ENCODE measurements at places on chromosomes 7 and 10.

- DNase-seq = no peak
- H3K36me3 ChIP-seq = peaks cover 27% of the 10 kb centered on the region
- peaks cover 20% of the 10 kb centered on the region for H3K4me1 ChIP-seq
- no peaks in the 10 kb centered on the region for H3K27me3 ChIP-seq
Measured at GRCh38 chr10:21634599-21635365, 100.8 kb downstream of the MLLT10 start.

DNA sequence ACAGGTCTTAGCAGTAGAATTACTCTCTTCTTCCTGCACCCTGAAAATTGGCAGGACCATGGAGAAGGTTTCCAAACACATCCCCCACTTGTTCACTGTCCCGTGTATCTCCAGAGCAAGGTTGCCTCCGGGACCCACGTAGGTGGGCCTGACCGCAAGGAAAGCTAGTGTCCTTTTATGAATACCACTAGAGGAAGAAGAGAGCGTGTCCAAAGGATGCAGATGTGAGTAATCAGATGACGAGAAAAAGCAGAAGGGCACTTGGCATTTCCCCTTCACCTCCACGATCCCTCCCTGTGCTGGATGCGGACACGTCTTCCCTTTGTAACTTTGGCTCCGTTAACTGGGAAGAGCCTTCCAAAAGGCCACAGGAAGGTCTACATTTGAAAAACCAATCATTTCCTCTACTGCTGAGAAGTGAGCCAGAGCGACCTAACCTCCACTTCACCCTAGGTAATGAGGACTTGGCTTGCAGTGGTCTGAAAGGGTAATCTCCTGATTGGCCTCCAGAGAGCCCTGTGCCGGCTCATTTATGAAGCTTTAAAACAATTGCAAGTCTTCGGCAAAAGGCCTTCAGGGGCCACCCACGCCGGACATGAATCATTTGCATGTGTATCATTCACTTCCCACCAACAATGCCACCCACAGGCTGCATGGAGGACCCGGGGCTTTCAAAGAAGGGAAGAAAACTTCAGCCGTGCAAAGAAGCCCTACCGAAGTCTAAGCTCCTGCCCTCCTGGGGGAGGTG, 55.4 kb downstream of the LYZL1 start:
- H3K4me3 ChIP-seq = no peak overlapping the region
- H3K4me1 ChIP-seq = peaks cover 7% of the 10 kb centered on the region
- no peaks in the 10 kb centered on the region for H3K27me3 ChIP-seq
- no peak for DNase-seq

GRCh38 chr10:117483056-117483590, 59.4 kb upstream of the EMX2 start:
- H3K27ac ChIP-seq = no peak overlapping the region
- H3K36me3 ChIP-seq = no peaks in the 10 kb centered on the region
- H3K4me1 ChIP-seq = peaks cover 2% of the 10 kb centered on the region
- no peak overlapping the region for H3K4me3 ChIP-seq
- no peak for DNase-seq
- peaks cover 17% of the 10 kb centered on the region for H3K27me3 ChIP-seq

GRCh38 chr10:31320550-31321211, 1.7 kb downstream of the ZEB1 start:
- DNase-seq = no peak
- H3K36me3 ChIP-seq = no peaks in the 10 kb centered on the region
- no peak overlapping the region for H3K27ac ChIP-seq
- peaks cover 62% of the 10 kb centered on the region for H3K27me3 ChIP-seq

DNA sequence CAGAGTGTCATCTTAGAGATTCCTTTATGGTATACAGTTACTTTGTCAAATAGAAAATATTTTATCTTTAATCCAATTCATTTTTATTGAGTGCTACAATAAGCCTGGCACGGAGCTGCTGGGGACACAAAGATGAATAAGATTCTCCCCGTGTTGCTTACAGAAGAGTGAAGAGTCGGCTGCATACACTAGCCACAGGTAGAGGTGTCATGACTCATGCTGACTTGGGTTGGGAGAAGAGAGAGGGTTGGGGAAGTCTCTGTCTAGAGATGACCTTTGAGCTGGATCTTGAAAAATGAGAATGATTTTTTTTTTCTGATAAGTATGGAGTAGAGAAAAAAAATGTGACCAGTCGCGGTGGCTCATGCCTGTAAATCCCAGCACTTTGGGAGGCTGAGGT, 289.9 kb upstream of the CELF2 start:
- H3K27me3 ChIP-seq = peaks cover 21% of the 10 kb centered on the region
- H3K4me1 ChIP-seq = no peaks in the 10 kb centered on the region
- no peak overlapping the region for H3K27ac ChIP-seq
- H3K4me3 ChIP-seq = no peak overlapping the region
- H3K36me3 ChIP-seq = no peaks in the 10 kb centered on the region

- no peak overlapping the region for H3K27ac ChIP-seq
- no peaks in the 10 kb centered on the region for H3K36me3 ChIP-seq
- H3K4me1 ChIP-seq = peaks cover 1% of the 10 kb centered on the region
- no peak overlapping the region for H3K4me3 ChIP-seq
- no peak for DNase-seq
Measured at GRCh38 chr7:20491284-20491683, 124.2 kb upstream of the ABCB5 start.

GRCh38 chr7:139341776-139342226, 664 bp downstream of the FMC1 start:
- no peaks in the 10 kb centered on the region for H3K27me3 ChIP-seq
- H3K4me1 ChIP-seq = peaks cover 11% of the 10 kb centered on the region
- H3K27ac ChIP-seq = peak overlapping the region; percentile 100
- H3K4me3 ChIP-seq = peak overlapping the region; percentile 94
- H3K36me3 ChIP-seq = peaks cover 11% of the 10 kb centered on the region

- DNase-seq = no peak
- H3K36me3 ChIP-seq = peaks cover 6% of the 10 kb centered on the region
- H3K4me1 ChIP-seq = peaks cover 10% of the 10 kb centered on the region
- H3K27ac ChIP-seq = peak overlapping the region; percentile 65
- H3K27me3 ChIP-seq = no peaks in the 10 kb centered on the region
Measured at GRCh38 chr10:114472877-114473253, 68.6 kb upstream of the AFAP1L2 start.

DNA sequence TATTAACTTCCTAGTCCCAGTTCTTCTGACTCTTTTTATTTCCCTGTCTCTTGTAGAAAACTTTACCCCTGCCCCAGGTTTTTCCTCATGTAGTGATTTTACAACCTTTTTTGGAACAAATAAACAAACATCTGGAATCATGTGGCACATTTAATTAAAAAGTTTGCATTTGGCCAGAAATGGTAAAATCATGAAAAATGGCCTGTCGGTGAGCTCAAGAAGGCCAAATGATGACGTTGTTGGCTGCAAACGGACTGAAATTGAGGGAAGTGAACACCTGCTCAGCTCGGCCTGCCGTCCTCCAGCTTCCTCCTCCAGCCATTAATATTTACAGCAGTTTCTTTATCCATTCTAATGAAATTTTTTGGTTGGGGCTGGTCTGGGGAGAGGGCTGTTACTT, 902.8 kb downstream of the LRMDA start:
- H3K27me3 ChIP-seq = peaks cover 3% of the 10 kb centered on the region
- peaks cover 9% of the 10 kb centered on the region for H3K4me1 ChIP-seq
- H3K4me3 ChIP-seq = no peak overlapping the region
- no peak overlapping the region for H3K27ac ChIP-seq
- DNase-seq = no peak
- H3K36me3 ChIP-seq = no peaks in the 10 kb centered on the region

DNA sequence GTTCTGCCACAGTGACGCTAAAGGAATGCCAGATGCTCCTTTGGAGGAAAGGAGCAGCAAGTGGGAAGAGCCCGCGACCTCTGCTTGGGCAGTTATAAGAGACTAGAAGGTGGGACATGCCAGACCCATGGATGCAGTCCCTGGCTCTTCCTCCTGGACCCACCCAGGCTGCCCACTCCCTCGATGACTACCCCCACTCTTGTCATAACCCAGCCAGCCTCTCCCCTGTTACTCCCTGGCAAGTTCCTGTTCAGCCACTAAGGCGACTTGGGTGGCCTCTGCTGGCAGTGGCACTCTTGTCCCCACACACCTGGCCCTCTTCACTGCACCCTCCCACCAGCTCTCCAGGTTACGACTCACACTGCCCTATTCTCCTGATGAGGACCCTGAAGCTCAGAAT, 33.5 kb downstream of the COL13A1 start:
- no peaks in the 10 kb centered on the region for H3K4me1 ChIP-seq
- H3K27ac ChIP-seq = no peak overlapping the region
- H3K27me3 ChIP-seq = peaks cover 56% of the 10 kb centered on the region
- no peak overlapping the region for H3K4me3 ChIP-seq
- H3K36me3 ChIP-seq = no peaks in the 10 kb centered on the region

GRCh38 chr7:24959735-24960485, 20.1 kb downstream of the OSBPL3 start:
- H3K36me3 ChIP-seq = no peaks in the 10 kb centered on the region
- peaks cover 3% of the 10 kb centered on the region for H3K4me1 ChIP-seq
- no peak for DNase-seq
- H3K27me3 ChIP-seq = no peaks in the 10 kb centered on the region
- no peak overlapping the region for H3K27ac ChIP-seq

DNA sequence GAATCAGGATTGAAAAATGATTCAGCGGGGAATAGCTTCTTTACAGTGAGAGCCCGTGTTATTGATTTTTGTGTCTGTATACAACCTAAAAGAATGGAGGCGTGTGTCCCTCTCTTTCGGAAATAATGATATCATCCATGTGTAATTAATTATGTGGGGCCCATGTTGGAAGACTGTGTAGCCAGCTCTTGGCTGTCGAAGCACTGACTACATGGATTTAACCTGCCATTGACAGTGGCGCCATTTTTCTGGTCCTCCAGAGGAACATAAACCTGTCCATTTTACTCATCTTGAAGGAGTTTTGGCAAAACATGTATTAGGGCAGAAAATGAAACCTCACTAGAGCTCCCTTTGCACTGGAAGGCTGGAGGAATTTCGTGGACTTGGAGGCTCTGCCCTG, 119.6 kb downstream of the ITIH5 start:
- H3K36me3 ChIP-seq = no peaks in the 10 kb centered on the region
- peaks cover 5% of the 10 kb centered on the region for H3K27me3 ChIP-seq
- H3K27ac ChIP-seq = peak overlapping the region; percentile 2
- no peak for DNase-seq

DNA sequence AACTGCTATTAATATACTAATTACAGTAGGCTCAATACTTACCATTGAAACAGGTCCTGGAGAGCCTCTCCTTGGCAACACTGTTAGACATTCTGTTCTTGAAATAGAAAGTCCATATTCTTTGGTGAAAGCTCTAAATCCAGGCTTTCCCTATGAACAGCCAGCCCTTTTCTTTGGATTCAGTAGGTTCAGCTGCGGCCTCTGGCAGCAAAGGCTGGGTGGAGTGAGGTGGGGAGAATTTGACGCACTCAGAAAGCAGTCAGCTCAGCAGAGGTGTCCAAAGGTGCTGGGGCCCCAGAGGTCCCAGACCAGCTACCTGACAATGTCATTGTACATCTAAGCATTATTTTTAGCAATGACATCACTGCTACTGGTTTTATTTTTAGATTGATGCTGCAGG, 146.1 kb downstream of the GRK5 start:
- no peak overlapping the region for H3K4me3 ChIP-seq
- no peak overlapping the region for H3K27ac ChIP-seq
- H3K36me3 ChIP-seq = peaks cover 17% of the 10 kb centered on the region
- no peak for DNase-seq
- H3K27me3 ChIP-seq = no peaks in the 10 kb centered on the region

DNA sequence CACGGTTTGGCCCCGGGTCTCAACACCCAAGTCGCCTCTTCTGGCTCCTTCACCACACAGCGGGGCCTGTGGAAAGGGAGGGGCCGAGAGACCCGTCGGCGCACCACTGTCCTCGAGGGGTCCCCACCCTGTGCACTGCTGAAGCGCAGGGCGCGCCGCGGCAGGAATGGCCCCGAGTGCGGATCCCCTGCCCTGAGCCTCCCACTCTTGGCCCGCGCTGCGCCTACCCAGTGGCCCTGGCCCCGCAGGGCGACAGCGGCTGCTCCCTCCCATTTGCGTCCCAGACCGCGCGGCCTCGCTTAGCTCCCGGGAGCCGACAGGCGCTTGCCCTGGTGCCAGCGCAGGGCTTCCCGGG, 2.1 kb upstream of the SFMBT2 start:
- no peak overlapping the region for H3K27ac ChIP-seq
- H3K4me3 ChIP-seq = no peak overlapping the region
- H3K27me3 ChIP-seq = peaks cover 70% of the 10 kb centered on the region
- peaks cover 18% of the 10 kb centered on the region for H3K4me1 ChIP-seq

DNA sequence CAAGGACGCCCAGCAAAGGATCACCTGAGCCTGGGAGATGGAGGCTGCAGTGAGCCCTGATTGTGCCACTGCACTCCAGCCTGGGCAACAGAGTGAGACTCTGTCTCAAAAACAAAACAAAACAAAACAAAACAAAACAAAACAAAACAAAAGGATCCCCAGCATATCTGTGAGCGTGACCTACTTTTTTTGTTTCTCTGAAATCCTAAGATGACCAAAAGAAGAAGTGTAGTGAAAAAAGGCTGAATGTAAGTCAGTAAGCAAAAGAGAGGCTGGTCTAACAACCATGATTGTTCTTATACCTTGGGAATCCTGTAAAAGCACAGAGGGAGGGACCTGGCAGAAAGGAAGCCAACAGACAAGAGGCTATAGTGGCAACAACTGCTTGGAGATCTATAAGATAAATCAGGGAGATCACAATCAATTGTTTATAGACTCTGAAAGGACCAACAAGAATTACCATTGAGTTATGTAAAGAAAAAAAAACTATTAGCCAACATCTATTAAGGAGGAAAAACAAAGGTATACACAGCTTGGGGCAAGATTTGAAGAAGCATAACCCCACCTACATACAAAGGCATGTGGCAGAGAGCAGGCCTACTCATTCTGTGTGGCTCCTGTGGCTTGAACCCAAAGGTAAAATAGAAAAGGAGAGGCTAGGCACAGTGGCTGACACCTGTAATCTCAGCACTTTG, 255.2 kb upstream of the KLF14 start:
- peak overlapping the region; percentile 5 for H3K27ac ChIP-seq
- H3K27me3 ChIP-seq = peaks cover 13% of the 10 kb centered on the region
- no peaks in the 10 kb centered on the region for H3K36me3 ChIP-seq
- peaks cover 14% of the 10 kb centered on the region for H3K4me1 ChIP-seq
- no peak overlapping the region for H3K4me3 ChIP-seq

DNA sequence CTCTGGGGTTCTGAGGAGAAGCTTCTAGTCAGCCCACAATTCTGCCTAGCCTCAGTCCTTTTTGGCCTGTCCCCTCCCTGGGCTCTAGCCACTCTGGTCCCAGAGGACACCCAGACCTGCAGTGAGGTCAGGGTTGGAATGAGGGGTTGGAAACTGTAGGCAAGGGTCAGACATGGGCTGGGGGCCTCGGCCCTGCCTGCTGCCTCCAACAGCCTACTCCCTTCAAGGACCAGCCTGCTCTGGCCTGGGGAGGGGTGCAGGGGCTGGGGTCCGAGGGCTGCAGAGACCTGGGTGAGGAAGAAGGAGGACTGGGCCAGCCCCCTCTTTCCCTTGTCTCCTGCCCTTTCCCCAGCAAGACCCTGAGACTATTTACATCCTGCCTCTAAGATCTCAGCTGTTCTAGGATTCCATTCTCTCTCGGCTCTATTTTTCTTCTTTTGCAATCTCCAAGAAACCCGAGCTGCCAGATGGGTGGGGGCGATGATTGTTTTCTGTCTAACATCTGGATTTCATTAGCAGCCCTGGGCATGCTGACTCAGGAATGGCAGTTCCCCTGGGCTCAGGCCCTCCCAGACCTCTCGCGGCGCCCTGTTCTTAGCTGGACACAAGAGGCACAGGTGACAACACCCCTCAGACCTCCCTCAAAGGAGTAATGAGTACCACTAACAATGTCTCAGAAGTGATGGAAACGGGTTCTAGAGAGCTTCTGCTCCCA, 23.1 kb downstream of the ZCCHC24 start:
- no peaks in the 10 kb centered on the region for H3K36me3 ChIP-seq
- no peak overlapping the region for H3K27ac ChIP-seq
- H3K4me1 ChIP-seq = peaks cover 6% of the 10 kb centered on the region
- DNase-seq = no peak
- no peak overlapping the region for H3K4me3 ChIP-seq

Data from progenitor cell of endocrine pancreas (in vitro differentiated cells).